ENCODE measurements at places on chromosomes 2 and 18.
A peak's percentile ranks its signal among the peaks of the same experiment; 100 is the strongest.

- no peak overlapping the region for H3K27ac ChIP-seq
- H3K4me3 ChIP-seq: no peak overlapping the region
- DNase-seq: no peak
Observed at GRCh38 chr2:56892382-56892781, 708.6 kb downstream of the CCDC85A start.

DNA sequence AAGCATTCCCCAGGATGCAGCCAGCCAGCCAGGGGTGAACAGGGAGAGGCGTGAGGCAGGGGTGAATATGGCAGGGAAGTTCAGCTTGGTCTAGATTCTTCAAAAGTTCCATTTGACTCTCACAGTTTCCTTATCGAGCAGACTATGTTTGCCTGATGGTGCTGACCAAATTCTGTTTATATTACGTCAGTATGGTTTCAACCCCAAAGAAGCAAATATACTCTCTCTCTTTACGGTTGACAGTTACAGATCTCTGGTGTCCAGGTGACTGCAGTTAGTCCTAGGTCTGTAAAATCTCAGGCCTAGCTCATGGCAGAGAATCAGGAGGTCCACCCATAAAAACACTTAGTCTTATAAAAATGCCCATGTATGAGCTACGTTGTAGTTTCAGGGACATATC lies 38.3 kb upstream of the DNMT3A start:
- H3K27ac ChIP-seq: no peak overlapping the region
- peaks cover 24% of the 10 kb centered on the region for H3K4me1 ChIP-seq
- H3K27me3 ChIP-seq: no peaks in the 10 kb centered on the region

- H3K4me3 ChIP-seq: no peak overlapping the region
- H3K4me1 ChIP-seq: peaks cover 5% of the 10 kb centered on the region
- H3K36me3 ChIP-seq: no peaks in the 10 kb centered on the region
Observed at GRCh38 chr2:172953970-172954852, 121.4 kb upstream of the MAP3K20 start.

GRCh38 chr2:25618676-25619075 lies 54.7 kb downstream of the DTNB start:
- H3K27ac ChIP-seq: peak overlapping the region; percentile 87
- H3K4me3 ChIP-seq: peak overlapping the region; percentile 35
- H3K4me1 ChIP-seq: peaks cover 13% of the 10 kb centered on the region
- peak; percentile 87 for DNase-seq
- no peaks in the 10 kb centered on the region for H3K36me3 ChIP-seq
- no peaks in the 10 kb centered on the region for H3K27me3 ChIP-seq

GRCh38 chr2:128237911-128238697 lies 80.6 kb downstream of the HS6ST1 start:
- H3K4me3 ChIP-seq: no peak overlapping the region
- H3K27ac ChIP-seq: no peak overlapping the region
- no peaks in the 10 kb centered on the region for H3K27me3 ChIP-seq
- H3K36me3 ChIP-seq: no peaks in the 10 kb centered on the region
- DNase-seq: peak; percentile 5
- peaks cover 18% of the 10 kb centered on the region for H3K4me1 ChIP-seq

DNA sequence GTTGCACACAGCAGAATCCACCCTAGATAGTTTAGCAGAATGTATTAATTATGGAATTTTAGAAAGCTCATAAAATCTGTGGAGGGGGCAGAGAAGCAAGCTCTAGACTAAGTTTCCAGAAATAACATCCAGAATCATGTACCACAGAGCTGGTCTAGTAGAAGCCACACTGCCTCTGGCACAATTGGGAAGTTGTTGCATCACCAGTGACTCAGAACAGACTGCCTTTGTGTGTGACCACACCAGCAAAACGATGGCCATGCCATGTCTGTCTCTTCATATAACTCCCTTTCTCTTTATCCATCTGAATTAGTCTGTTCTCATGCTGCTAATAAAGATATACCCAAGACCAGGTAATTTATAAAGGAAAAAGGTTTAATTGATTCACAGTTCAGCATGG lies 158.9 kb downstream of the CCDC148 start:
- H3K36me3 ChIP-seq: no peaks in the 10 kb centered on the region
- H3K27ac ChIP-seq: no peak overlapping the region
- no peak overlapping the region for H3K4me3 ChIP-seq
